ENCODE measurements at places on chromosomes 7 and 10.

DNA sequence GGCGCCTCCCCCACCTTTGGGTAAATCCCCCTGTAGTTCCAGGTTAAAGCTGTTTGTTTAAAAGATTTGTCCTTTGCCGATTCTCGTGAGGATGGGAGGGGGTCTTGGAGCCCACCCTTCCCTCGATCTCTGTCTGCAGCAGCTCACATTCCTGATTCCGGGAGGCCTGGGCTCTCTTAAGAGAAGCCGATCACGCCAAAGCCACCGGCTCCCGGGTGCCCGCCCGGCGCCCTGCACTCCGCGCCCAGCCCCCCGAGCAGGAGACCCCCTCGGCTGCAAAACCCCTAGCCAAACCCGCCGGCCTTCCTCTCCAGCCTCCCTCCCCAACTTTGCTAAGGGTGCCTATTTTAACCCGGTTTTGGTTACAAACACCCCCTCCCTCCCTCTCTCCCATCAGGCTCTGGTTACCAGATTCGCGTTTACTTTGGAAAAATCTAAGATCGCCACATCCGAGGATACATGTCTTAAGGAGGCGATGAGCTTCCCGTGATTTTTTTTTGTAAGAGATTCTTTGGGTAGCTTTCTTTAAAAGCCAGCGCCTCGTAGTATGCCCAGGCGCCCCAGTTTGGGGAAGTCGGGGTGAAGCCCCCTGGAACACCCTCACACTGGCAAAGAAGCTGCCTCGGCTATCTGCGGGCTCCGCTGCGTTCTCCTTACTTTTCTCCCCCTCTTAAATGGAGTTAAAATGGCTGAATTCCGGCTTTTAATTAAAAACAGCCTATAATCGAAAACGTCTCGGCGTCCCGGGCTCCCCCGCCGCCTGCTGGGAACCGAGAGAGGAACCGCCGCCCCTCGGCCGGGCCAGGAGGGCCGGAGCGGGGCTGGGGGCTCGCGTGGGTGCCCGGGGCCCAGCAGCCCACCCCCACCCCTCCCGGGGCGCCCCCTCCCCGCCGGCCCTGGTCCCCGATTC, 983 bp downstream of the TNRC18 start:
- DNase-seq = no peak

DNA sequence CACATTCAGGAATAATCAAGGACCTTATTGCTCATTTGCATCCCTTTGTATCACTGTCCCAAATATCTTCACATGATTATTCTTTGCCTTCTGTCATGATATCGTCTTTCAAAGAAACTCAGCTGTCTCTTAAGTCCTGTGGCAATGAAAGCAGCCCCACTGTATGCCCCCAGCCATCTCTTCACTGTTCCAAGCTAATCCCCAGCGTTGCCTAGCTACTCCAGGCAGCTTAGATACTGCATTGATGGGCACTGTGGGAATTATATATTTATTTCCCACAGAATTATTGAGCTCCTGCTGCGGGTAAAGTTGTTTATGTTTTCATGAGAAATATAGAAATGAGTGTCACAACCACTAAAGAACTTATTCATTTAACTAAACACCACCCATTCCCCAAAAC, 38.8 kb downstream of the SND1 start:
- DNase-seq = no peak

GRCh38 chr7:132930881-132931280, 151.0 kb downstream of the CHCHD3 start:
- no peak for DNase-seq

GRCh38 chr10:70162892-70163201, 7.5 kb downstream of the SAR1A start:
- no peak for DNase-seq

- DNase-seq = no peak
Observed at GRCh38 chr10:35346248-35346647, 9.9 kb downstream of the CCNY start.

GRCh38 chr10:103764296-103765088, 90.9 kb downstream of the SH3PXD2A start:
- no peak for DNase-seq

- no peak for DNase-seq
Observed at GRCh38 chr7:34488766-34489165, 169.3 kb upstream of the NPSR1 start.

GRCh38 chr10:44788147-44789129, 122.7 kb upstream of the TMEM72 start:
- DNase-seq = no peak

DNA sequence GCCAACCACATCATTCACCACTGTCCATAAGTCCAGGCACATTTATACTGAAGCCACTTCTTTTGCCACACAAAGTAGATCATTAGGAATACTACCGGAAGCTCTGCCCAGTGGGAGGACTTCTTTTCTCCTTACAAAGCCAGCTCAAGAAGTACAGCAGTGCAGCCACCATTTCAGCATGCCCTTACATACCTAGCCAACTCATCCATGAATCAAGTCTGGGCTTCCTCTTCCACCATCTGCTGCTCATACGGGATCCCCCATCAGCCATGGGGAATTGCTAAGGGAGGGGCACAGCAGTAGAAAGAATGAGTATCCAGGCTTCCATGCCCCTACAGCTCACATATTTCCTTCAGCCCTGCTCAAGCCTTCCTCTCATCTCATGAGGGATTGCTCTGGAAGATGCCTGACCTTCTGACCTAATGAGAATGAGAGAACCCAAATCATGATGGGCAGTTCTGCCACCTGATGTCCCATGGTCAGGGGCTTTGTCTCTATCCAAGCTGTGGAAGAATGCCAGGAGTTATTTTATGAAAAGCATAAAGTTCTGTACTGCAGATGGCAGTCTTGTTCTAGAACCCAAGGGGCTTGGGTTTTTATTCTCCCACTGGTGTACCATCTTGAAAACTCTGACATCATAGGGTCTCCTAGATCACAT, 39.5 kb downstream of the ACSM6 start:
- DNase-seq = no peak

GRCh38 chr10:20195076-20195475, 378.8 kb downstream of the PLXDC2 start:
- no peak for DNase-seq

DNA sequence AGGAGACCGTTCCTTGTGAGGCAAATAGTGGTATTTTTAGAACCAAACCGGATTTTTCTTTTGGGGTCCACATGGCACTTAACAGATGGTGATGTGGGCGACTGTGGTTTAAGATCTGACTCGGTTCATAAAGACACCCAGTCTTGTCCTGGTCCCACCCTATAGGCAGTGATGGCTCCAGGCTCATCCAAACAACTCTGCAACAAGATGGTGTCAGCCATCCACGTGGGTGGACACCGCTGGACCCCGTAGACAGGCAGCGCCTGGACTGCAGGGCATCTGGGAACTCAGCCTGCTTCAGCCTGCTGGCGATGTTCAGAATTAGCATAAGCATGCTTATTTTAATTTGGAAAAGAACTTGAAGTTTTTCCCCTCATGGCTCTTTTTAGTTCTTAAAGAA, 258.4 kb upstream of the FZD1 start:
- DNase-seq = no peak

DNA sequence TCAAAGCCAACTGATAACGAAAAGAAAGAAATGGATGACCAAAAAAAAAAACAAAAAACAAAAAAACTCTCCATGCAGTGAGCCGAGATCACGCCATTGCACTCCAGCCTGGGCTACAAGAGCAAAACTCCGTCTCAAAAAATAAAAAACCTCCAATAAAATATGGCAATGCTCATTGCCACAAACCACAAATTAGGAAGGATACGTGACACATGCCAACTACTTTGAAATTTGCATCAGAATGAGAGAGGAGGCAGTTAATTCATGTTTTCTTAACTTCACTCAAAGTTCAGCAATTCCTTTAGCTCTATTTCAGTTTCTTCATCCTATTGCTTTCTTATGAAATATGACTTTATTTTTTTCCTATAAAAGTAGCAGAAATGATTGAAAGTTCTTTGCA, 398.1 kb upstream of the C7orf33 start:
- no peak for DNase-seq

GRCh38 chr10:1203704-1204103, 147.5 kb downstream of the WDR37 start:
- no peak for DNase-seq

DNA sequence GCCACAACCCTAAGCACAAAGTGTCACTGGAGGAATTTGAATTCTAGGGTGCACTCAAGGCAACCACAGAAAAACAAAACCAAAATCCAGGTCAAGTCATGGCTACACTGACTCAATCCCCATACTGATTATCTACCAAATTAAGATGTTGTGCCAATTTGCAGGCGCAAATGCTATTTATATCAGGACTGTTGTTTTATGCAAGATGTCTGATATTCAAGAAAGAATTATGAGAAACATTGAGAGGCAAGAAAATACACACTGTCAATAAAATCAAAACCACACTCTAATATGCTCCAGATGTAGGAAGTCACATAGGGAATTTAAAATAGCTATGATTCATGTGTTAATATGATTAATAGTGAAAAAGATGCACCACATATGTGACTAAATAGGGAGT, 141.3 kb upstream of the MINDY3 start:
- DNase-seq = no peak

- no peak for DNase-seq
Observed at GRCh38 chr10:24556126-24556749, 167.4 kb downstream of the ARHGAP21 start.

DNA sequence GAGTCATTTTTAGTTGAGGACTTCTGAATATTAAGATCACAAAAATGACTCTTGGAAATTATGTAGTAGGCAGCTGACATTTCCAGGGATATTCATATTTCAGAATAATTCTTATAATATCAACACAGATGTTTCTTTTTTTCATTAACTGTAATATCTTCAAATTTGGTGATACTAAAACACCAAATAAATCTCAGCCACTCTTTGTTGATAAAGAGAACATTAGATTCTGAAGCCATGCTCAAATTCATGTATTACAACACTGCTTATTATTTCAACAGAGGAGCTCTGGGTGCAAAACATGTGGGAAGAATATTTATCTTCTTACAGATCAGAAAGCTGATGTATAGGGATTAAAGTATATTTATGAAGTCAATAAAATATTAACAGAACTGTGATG, 355.4 kb downstream of the CRPPA start:
- DNase-seq = no peak

GRCh38 chr10:60446851-60447250, 57.2 kb upstream of the ANK3 start:
- no peak for DNase-seq

Data from stimulated activated CD4-positive, alpha-beta T cell treated with anti-CD3 and anti-CD28 coated beads, Interleukin-1b, Interleukin-23, amount 100 ng/mL, for 1 hour (primary cell).